ENCODE measurements at places on chromosomes 3 and 15.
A peak's percentile ranks its signal among the peaks of the same experiment; 100 is the strongest.

- no peak for DNase-seq
These were observed 5.8 kb upstream of the ARPP21 start for GRCh38 chr3:35633332-35634124.

- no peak for DNase-seq
These were observed 2.9 kb upstream of the CLN6 start for GRCh38 chr15:68232449-68232848.

GRCh38 chr3:162217647-162218046 is 721.0 kb downstream of the OTOL1 start:
- no peak for DNase-seq

GRCh38 chr15:26981492-26981891 is 10.5 kb downstream of the GABRG3 start:
- DNase-seq = no peak

DNA sequence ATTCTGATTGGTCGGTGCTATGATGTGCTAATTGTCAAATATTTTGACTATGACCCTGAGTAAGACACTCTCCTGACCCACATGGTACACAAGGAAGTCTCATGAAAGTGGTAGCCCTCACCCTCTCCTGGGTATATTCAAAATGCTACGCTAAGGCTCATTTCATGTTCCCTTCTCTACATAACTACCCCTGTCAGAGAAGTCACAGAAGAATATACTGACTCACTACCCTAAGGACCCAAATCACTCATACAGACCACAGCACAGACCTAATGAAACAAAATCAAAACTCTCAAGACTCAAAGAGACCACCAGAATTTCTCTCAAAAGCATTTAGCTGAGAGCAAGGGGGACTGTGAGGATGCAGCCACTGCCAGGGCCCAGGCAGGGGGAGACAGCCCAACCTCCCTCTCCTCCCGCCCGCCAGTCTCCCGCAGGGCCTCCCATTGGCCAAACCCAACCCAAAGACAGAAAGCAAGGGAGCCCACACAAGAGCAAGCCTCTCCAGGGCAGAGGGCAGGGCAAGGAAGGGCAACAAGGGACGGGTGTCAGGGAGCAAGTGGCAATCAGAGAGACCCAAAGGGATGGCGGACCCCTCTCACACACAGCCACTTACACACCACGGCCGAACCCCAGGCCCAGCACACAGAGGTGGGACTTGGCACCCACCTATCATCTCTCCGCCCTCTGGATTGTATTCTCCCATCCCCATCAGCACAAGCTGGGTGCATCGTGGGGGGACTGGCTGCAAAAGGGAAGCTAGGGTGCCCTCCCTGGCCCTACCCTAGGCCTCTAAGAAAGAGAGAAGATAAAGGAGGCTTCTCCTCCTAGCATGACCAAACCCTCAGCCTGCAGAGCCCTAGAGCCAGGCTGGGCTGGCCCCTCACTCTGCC is 41.6 kb downstream of the MEGF11 start:
- DNase-seq = no peak

GRCh38 chr3:193134856-193135255 is 106.2 kb upstream of the PLAAT1 start:
- DNase-seq = no peak

- no peak for DNase-seq
These were observed 22.3 kb upstream of the ANP32A start for GRCh38 chr15:68842958-68843357.

DNA sequence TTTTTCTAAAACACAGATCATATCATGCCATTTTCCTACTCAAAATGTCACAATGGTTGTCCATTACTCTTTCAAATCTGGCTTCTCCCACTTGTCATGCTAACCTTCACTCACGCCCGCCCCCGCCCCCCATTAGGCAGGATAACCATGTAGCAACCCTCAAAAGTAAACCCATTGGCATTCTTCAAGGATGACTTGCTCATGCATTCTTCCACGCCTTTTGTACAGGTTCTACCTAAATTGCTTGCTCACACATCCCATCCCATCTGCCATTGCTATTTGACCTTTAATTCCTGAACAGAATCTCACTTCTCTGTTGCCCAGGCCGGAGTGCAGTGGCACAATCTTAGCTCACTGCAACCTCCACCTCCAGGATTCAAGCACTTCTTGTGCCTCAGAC is 389.3 kb downstream of the MCTP2 start:
- no peak for DNase-seq

DNA sequence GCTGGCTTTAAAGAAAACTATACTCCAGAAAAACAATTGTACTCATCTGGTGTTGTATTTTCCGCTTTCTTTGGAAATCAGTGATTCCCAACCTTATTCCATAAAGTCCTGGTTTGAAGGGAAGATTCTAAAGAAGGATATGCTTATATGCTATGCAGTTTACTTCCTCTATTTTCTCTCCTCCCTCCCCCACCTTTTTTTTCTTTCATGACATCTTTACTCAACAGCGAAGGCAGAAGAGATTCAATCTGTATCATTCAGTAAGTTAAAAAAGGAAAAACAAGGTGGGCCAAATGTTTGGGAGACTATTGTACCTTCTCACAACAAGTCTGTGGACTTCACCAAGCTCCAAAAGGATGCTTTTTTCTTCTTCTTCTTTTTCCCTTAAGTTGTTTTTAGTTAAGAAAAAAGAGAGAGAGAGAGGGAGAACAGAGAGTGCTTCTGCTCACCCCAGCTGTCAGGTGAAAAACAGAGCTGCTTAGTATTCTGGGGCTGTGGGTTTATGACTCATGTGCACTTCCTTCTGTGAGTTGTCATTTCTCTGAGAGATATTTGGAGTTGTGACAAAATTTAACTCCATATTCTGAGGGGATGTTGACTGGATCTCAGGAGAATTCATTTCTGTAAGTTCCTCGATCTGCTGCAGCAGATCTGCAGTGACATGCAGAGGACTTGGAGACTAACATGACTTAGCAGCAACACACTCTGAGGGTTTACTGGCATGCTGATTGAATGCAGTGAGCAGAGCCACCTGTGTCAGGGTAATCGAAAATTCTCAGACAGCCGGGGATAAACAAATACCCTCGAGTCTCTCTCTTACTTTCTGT is 70.7 kb downstream of the SSR3 start:
- no peak for DNase-seq

DNA sequence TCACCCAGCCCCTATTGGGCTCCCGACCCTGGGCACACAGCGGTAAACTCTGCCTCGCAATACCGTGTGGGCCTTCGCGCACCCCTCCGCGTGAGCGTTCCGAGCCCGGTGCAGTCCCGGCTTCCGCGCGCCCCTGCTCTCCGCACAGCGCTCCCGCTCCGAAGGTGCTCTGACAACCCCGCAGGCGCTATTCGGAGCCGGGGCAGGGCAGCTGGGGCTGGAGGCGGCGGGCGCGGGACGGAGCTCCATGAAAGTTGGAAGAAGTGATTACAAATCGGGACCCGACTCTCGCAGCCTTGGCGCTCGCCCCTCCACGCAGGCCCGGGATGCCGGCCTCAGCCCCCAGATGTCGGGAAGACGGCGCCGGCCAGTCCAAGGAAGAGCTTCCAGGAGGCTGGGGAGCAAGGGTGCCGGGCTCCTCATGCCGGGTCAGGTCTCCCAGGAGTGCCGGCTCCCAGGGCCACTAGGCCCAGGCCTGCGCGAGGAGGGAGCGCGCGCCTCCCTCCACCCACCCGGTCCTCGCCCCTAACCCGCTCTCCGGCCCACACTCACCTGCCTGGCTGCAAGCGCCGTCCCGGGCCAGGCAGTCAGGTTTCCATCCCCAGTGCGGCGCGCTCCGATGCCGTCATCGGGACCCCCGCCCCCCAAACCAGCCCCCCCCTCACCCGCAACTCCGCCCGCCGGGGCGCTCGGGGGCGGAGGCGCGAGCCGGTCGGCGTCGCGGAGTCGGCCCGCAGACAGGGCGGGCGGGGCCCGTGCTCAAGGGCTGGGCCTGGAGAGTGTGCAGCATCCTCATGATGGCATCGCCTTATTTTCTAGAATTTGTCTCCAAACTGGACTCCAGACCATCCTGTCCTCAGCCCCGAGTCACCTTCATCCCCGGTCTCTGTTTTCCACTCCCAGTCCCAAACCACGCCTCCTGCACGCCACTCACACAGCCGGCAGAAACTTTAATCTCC is at the start of gene KIF7:
Gene KIF7 (minus strand): TSS at position 621 of the 959 bp plus-strand sequence. CDS start 2,537 bp downstream, outside the sequence.
- DNase-seq = peak; percentile 77

- DNase-seq = no peak
These were observed 14.8 kb downstream of the KLHL6 start for GRCh38 chr3:183540501-183541234.

DNA sequence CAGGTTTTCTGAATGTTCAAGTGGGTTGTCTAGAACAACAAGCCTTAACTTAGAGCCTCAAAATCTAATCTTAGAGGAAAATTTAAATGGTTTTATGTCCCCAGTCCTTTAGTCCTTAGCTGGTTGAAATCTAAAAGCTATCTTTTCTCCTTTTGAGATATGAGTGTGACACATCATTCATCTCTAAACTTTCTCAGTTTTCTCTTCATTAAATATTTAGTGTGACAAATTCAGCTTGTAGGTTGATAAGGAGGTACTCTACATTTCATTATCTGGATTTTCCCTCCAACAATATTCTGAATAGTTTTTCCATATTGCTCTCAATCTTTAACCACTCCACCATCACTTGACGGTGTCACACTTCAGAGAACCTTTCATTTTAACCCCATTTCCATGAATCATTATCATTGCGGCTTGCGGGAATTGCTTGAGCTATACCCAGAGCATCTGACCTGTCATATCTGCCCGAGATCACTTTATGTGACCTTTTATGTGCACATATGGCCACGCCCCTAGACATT is 16.1 kb upstream of the ATP8B4 start:
- DNase-seq = no peak

DNA sequence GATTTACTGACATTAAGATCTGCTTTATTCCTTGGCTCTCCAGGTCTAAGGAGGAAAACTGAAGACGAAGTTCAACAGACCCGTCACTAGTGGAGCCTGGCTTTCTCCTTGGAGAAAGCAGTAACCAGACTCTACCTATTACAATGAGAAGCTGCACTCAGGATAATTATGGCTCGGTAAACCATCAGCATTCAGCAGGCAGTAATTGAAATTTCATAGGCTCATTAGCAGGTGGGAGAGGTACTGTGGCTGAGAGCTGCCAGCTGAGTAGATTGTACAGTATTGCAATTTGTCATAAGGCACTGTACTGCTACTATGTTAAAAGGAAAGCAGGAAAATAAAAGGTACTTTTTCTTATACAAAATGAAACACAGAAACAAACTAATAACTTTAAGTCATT is 51.2 kb downstream of the CHAC1 start:
- no peak for DNase-seq

GRCh38 chr15:74252291-74252690 is 16.2 kb downstream of the CCDC33 start:
- DNase-seq = no peak

DNA sequence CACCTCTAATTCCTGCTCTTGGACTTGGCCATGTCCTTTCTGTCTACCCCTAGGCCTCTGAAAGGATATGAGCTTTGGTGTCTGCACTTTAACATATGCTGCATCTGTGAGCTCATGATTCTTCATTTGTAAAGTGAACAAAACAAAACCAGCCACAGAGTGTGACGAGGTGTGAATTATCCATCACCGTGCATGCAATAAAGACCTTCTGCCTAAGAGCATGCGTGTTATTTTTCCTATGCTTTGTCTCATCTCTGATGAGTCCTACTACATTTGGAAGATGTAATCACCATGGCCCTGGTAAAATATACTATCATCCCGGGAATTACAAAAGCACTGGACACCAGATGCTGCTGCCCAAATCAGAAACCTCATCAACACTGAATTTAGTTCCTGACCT is 103.5 kb upstream of the KCNAB1 start:
- no peak for DNase-seq

GRCh38 chr3:67976663-67977062 is 322.3 kb upstream of the SUCLG2 start:
- DNase-seq = no peak

- no peak for DNase-seq
These were observed 19.0 kb downstream of the C2CD4A start for GRCh38 chr15:62085740-62086139.

DNA sequence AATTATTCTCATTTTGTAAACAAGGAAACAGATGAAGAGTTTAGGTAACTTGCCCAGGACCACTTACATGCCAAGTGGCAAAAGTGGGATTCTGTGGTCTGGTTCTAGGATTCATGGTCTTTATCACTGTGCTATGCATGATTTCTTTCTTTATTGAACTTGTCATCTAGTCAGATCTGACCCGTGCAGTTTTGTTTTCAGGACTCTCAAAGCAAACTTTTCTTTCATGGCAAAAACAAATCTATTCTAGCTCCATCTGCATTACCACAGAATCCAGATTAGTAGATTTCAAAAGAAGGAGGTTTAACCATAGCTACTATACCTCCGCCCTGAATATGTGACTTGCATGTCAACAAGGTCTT is 404.4 kb downstream of the PTPRG start:
- no peak for DNase-seq

DNA sequence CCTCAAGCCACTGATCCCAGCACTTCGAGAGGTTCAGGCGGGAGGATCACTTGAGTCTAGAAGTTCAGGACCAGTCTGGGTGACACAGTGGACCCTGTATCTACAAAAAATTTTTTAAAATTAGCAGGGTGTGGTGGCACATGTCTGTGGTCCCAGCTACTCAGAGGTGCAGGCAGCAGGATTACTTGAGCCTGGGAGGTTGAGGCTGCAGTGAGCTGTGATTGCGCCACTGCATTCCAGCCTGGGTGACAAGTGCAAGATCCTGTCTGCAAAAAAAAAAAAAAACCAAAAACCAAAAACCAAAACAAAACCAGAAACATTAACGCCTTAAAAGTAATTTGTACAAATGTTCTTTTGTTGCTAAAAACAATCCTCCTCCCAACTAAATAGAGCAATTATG is 27.9 kb upstream of the SLC12A8 start:
- DNase-seq = no peak

- no peak for DNase-seq
These were observed at the start of gene CA12 for GRCh38 chr15:63381301-63382204. Gene CA12, minus strand, starts transcription at chr15:63381846. Its CDS starts 126 bp downstream, at chr15:63381720.

DNA sequence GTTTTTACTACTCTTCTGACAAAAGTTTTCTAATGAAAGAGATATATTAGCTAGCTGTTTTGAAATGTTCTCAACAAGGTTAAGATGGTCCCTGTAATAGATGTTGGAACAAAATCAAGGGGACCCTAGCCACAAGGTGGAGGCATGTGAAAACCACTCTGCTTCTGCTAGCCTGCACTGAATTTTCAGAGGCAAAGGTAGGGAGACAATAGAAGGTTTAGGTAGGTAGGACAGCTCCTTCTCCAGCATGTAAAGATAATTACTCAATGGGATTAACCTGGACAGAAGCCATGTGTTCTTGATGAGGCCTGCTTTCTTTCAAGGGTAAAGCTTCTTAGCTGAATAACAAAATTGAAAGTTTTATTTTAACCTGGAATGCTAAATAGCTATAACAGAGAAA is 333.5 kb downstream of the LSAMP start:
- no peak for DNase-seq

DNA sequence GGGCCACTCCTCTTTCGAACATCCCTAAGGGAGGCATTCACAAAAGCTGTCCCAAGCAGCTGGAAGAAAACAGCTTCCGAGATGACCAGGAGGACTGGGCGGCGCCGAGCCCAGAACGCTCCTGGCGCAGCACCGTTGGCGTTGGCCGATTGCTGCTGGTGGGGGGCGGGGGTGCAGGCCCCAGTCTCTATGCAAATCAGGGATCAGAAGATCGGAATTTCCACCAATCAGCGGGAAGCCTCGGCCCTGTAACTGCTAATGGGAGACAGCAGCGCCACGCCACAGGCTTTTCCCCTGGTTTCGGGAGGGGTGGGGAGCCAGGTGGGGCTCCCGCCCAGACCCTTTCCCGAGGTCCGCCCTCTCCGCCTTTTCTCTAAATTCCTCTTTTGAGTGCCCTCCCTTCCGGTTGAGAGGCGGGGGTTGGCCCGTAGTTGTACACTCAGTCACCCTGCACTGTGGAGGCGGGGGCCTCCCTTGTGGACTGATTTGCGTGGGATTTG is 27.0 kb downstream of the HMCES start:
- peak; percentile 88 for DNase-seq

Measured in spinal cord (tissue), 10 donors.